CD4-positive, alpha-beta T cell treated with Interleukin-10 for 1 hour (primary cell): ENCODE measurements at places on chromosomes 2 and 18.

- DNase-seq = peak; percentile 6
These were observed 276.9 kb upstream of the ERBB4 start for GRCh38 chr2:212815453-212815852.

- DNase-seq = no peak
These were observed 27.4 kb upstream of the FZD7 start for GRCh38 chr2:202006301-202006700.

- peak; percentile 65 for DNase-seq
These were observed 6.1 kb upstream of the LBH start for GRCh38 chr2:30225131-30225762.

DNA sequence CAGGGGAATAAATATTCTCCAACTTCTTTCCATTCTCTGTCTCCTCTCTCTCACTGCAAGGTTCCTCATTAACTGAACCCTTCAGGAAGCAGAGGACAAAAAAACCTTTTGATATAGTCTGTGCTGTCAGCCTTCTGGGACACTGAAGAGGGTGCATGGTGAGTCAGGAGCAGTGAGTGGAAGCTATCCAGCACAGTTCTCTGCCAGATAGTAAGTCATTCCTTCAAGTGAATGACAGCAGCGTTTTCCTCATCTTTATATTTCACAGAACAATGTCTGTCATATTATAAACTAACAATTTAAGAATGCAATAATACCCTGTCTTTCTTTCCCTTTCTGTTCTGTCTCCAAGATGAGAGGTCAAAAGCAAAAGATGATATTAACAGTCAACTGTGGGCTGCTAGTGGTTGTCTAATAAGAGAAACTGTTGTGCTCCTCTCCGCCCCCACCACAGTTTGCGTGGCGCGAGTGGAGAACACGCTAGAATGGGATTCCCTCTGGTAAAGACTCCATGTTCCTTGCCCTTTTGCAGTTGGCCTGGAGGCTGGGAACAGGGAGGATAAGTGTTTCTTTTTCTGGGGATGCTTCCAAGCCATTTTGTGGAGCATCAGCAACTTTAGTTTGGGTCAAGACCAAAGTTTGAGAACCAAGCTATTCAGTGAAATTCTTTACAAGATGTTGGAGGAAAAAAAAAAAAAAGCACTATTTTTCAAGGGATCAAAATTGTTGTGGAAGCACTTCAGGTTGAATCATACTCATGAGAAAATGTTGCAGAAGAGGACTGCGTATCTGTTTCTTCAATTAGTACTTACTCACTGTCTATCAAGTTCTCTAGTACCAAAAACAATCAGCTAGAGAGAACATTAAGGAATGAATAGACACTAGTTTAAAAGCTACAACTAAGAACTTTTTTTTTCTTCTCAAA, 430.2 kb downstream of the SETBP1 start:
- no peak for DNase-seq

GRCh38 chr2:3025984-3026383, 351.6 kb downstream of the EIPR1 start:
- no peak for DNase-seq

DNA sequence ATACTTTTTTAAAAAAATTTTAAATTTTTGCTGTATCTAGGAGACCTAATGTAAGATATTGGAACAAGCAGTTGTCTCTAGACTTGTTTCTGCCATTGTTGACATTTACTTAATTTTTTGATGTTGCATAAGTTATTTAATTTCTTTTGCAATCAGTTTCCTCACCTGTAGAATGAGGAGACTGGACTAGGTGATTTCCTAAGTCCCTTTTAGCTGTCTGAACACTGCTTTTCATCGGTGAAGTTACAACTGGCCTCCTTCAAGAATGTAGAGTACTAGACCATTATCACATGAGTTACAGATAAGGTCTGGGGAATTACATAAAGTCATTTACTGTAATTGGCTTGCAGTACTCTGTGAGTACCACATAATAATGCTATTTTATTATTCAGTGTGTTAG, 147.6 kb downstream of the LTBP1 start:
- no peak for DNase-seq
